ENCODE measurements at places on chromosomes 3 and 15.

GRCh38 chr3:54970895-54971294 lies 43.0 kb upstream of the LRTM1 start:
- DNase-seq: no peak

DNA sequence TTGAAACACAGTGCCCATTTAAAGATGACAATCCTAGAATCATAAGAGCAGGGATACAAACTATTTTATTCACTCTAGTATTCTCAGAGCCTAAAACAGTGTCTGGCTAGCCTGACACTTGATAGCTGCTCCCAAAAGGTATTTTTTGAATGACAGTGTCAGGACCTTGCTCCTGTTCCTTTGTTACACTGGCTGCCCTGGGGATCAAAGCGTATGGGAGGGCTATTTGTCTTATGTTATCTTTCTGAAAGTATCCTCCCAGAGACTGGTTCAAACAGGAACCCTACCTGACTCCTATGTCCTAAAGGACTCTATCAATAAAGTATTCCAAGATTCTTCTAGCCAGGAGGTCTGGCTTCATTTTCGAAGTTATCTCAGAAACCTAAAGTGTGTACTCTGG lies 621.4 kb downstream of the FHIT start:
- DNase-seq: no peak

GRCh38 chr15:51318382-51319150 lies 19.8 kb downstream of the CYP19A1 start:
- no peak for DNase-seq

DNA sequence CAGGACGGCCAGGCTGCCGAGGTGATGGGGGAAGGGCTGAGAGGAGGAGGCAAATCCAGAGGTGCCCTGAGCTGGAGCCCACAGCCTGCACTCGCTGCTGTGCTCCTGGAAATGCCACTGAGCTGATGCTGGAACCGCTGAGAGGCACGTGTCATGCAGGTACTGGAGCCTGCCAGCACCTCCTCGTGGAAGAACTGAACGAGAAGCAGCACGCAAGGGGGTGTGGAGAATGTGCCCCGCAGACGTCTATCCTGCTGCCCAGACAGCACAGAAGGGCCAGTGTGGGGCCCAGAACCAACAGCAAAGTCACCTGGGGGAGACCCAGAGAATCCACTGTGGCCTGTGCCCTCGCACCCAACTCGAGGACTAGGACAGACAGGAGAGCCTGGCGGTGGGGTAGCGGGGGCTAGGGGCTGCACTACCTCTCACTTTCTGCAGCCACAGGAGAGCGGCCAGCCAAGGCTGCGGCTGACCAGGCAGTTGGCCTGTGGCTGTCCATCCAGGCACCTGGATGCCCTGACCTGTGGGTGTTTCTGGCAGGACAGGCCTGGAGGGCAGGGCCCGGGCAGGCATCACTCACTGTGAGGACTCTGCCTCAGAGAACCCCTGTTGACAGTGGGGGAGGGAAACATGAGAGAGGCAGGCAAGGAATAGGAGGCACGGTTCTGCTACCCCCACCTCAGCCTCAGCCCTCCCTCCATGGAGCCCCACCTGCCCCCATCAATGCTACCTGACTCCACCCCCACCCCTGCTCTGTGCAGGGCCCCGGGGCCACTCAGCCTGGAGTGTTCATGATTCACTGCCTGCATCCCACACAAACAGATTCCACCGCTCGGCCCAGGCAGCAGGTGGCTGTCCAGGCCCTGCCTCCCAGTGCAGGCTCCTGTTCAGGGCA lies 213.1 kb downstream of the TBC1D2B start:
- no peak for DNase-seq

DNA sequence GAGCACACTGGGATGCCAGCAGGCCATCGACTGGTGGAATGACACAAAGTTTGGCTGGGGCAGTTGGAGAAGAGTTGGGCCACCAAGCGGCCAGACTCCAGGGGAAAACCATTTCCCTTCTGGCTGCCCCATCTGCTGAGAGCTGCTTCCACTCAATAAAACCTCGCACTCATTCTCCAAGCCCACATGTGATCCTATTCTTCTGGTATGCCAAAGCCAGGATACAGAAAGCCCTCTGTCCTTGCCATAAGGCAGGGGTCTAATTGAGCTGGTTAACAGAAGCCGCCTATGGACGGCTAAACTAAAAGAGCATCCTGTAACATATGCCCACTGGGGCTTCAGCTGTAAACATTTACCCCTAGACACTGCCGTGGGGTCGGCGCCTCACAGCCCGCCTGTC lies 55.1 kb downstream of the NKIRAS1 start:
- DNase-seq: no peak

DNA sequence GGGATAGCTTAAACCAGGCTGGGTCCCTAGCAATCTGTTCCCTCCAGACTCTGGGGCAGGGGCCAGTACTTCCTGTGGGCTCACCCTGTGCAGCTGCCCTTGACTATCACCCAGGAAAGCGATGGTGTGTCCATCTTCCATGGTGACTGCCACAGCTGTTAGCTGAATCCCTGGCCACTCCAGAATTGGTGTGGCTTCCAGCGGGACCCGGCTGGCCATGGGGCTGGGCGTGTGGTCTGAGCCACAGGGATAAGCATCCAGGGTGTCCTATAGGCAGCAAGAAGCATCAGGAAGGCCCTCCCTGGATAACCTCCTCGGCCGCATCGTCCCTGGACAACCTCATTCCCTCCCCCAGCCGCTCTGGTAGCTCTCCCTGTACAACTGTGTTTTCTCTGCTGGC lies 7.2 kb downstream of the PLXNB1 start:
- no peak for DNase-seq

DNA sequence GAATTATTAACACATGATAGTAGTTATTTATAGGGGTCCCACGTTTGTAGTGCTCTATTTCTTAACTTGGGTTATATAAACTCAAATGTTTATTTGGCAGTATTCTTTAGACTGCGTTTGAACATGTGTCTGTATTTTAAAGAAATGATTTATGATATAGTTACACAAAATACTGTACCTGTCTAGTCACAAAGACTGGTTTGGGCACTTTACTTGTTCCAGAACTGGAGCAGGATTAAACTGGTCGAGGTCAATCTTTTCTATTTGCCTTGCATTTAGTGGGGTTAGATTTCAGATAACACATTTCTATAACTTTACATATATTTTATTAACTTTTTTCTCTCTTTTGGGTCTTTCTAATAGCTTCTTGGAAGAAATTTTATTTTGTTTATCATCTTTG lies 39.5 kb downstream of the HACD3 start:
- no peak for DNase-seq

- no peak for DNase-seq
These were observed 62.2 kb upstream of the SEC61A1 start for GRCh38 chr3:127990051-127990450.

- no peak for DNase-seq
These were observed 28.7 kb upstream of the HCN4 start for GRCh38 chr15:73397461-73397860.

GRCh38 chr15:39411102-39411989 lies 169.5 kb upstream of the THBS1 start:
- DNase-seq: no peak

DNA sequence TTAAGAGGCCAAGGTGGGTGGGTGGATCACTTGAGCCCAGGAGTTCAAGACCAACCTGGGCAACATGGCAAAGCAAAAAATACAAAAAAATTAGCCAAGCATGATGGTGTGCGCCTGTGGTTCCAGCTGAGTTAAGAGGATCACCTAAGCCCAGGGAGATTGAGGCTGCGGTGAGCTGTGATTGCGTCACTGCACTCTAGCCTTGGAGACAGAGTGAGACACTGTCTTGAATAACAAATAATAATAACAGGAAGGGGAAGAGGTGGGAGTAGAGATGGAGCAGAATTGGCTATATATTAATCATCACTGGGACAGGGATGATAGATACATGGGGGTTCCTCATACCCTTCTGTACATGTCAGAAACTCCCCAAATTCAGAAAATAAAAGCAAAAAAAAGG lies 23.8 kb upstream of the NMB start:
- peak; percentile 34 for DNase-seq

DNA sequence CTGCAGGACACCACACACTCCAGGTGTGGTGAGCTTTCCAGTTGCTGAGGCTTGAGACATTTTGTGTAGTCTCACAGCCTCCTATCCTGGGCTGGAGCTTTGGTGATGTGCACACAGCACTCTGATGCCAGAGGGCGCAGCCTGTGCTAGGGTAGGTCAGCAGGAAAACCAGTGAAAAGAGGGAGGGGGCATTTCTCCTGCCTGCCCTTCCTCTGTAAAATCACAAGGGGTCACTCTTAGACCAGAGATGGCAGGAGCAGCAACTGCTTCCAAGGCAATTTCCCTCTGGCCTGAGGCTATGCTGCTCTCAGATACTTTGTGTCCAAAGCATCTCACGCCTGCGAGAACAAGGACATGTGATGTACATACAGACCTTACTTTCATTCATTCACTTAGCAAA lies 16.5 kb upstream of the MUSTN1 start:
- DNase-seq: no peak

DNA sequence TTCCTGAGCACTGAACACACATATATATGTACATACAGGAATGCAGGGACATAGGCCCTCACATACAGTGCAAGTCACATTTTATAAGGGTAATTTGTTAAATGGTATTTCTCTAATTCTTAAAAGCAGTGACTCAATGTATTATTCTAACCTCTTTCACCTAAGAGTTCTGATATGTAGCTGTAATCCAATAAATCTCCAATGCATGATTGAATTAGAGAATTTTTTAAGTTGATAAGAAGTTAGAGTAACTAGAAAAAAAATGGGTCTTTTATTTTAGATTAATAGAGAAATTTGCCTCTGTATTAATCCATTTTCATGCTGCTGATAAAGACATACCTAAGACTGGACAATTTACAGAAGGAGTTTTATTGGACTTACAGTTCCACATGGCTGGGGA lies 98.2 kb downstream of the RBMS3 start:
- DNase-seq: no peak

- no peak for DNase-seq
These were observed 77.9 kb downstream of the SERPINI1 start for GRCh38 chr3:167813169-167814123.

- no peak for DNase-seq
These were observed 90.6 kb upstream of the SPATA12 start for GRCh38 chr3:56969851-56970250.
